Bone marrow (tissue), 2 donors: ENCODE measurements at places on chromosomes 5 and 9.
A peak's percentile ranks its signal among the peaks of the same experiment; 100 is the strongest.

GRCh38 chr5:132746954-132747615 is at the start of gene CCNI2:
Gene CCNI2, plus strand, starts transcription at chr5:132747426. Its CDS starts 70 bp downstream, at chr5:132747496.
- no peak for DNase-seq

GRCh38 chr5:27377626-27378025 is 339.2 kb upstream of the CDH9 start:
- no peak for DNase-seq

- DNase-seq = no peak
Measured at GRCh38 chr5:122150215-122150614, 20.9 kb downstream of the ZNF474 start.

- DNase-seq = peak; percentile 57
Measured at GRCh38 chr5:139651853-139652787, 4.0 kb downstream of the CXXC5 start.

DNA sequence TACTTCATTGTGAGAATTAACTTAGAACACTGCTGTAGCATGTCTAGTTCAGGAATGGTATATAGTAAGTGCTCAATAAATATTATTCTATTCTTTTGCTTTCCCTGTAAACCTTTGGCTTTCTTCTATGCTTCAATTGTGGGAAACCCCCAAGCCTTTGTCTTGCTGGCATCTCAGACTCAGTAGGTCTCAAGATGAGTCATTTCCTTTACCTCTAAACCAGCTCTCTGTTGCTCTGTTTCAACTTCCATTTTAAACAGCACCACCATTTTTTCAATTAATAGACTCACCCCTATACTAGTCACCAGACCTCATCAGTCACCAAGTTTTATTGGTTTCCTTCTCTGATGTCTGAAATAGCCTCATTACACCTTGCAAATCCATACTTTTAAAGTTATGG is 43.5 kb downstream of the DMAC1 start:
- DNase-seq = no peak
